Umbilical cord (tissue), 2 donors: ENCODE measurements at places on chromosomes 5 and 9. TPM values are rescaled to one million over a fixed set of nuclear protein-coding genes. Genes with fewer than 3 reads are reported as not detected.
A peak's percentile ranks its signal among the peaks of the same experiment; 100 is the strongest.

- no peak for DNase-seq
Observed at GRCh38 chr5:52328220-52328806, 459.4 kb upstream of the ITGA1 start.

- DNase-seq, result no peak
Observed at GRCh38 chr9:22424616-22425015, 22.0 kb upstream of the DMRTA1 start.

DNA sequence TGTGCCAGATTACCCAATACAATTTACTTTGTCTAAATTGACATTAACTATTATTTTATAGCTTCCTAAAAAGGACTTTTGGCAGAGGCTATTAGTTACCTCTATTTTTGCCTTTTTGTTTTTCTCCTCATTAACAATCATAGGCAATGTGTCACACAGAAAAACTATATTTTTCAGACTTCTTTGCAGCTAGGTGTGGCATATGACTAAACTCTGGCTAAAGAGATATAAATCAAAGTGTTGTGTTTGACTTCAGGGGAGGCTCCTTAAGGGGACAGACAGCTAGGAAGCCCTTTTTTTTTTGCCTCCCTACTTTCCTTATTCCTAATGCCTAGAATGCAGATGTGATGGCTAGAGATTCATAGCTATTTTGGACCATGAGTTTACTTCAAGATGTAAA, 19.7 kb upstream of the GCNT4 start:
- no peak for DNase-seq

DNA sequence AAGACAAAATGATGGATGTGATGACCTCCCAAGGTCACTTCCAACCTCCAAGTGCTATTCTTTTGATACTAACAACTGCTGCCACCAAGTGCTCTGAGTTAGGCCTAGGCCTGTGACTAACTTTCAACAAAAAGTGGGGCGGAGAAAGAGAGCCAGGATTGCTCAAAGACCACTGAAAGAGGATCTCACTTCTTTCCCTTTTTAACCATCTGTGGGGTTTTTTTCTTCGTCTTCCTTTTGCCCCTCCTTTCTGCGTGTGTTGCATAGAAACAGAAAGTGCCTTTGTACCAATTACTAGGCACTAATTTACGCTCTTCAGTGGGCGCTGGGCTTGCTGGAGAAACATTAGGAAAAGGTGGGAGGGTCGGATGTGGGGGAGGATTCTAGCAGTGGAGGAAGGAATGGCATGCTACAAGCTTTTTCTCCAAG, 8.0 kb downstream of the KLF9 start:
- no peak for DNase-seq

GRCh38 chr9:967903-968641, 8.4 kb upstream of the DMRT3 start:
- DNase-seq, result no peak

DNA sequence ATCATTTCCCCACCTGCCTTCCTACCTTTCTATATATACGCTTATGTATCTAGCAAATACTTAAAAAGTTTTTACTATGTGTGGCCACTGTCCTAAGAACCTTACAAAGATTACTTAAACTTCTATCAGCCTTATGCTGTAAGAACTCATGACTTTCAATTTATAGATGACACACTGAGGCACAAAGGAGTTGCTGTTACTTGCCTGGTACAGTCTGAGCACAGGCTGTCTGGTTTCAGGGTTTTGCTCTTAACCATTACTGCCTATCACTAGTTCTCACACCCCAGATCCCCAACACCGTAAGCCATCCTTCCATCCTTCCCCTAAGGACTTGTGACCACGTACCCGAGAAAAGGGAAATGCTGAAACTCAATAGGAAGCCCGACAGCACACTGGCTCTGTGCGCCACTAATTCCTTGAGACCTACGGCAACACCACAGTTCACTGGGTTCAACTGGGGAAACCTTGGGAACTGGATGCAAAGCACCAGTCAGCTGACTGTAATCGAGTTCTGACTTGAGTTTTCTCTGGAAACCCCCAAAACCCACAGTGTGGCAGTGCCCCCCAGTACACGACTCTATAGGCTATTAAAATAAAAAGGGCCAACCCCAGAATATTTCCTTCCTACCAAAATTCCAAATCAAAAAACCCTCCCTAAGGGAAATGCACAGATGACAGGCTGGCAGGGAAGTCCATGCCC, 56.0 kb downstream of the AUH start:
- no peak for DNase-seq

DNA sequence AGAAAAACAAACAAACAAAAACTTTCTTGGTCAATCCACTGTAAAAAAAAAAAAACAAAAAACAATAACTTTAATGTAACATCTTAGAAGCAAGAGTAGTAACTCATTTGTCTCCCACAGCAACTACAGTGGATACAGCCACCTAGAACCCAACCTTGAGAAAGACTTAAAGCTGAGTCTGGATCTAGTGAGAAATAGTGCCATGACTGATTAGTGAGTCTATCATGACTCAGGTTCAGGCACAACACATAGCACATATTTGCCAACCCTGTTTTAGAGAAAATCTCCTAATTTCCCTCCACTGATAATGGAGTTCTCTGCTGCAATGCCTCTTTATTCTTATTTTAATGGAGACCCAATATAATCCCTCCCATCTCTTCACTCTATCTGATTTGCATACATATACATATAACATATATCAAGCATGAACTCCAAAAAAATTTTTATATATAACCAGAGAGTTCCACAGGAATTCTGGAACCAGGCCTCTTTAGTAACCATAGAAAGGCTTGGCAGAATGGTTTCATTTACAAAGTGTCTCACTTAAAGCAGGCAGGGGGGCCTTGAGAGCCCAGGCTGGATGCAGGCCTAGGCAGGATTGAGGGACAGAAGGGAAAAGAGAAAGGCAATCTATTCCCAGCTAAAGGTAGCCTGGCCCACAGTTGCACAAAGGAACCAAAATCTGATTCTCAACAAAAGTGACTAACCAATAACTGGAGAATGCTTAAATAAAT, 11.9 kb upstream of the NR4A3 start:
- no peak for DNase-seq

GRCh38 chr9:87763286-87763685, 37.4 kb downstream of the CTSL start:
- peak; percentile 40 for DNase-seq

DNA sequence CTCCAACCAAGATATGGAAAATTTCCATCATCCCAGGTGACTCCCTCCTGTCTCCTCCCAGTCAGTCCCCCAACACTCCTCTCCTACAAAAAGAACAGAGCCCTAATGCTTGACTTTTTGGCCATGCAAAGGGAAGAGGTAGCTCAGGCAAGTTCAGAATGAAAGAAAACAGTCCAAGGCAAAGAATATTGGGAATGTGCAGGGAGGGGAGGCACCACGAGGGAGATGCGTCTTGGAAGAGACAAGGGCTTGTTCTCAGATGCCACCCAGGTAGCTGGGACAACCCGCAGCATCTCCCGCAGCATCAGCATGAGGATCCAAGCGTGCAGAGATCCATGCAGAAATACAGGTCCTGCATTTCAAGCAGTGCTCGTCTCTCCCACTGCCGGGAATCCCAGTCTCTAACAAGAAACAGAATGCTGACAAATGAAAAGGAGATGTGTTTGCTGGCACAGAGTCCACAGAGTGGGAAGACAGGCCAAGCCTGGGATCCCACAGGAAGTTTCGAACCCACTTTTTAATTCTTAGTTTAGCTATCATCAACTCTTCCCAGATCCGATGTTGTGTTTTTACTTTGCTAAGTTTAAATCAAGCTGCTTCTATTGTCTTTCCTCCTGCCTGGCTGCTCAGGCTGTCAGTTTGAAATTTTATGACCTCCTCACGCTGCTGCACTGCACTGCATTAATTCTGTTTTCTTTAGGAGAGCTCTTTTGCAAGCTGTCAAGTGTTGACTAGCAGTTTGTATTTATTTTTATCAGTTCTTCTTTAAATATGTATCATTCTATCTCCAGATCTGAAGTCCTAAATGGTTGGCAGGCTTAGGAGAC, 86.8 kb upstream of the OSMR start:
- peak; percentile 67 for DNase-seq

GRCh38 chr9:26548781-26549290, 343.8 kb downstream of the CAAP1 start:
- DNase-seq, result no peak

- DNase-seq, result peak; percentile 87
Observed at GRCh38 chr5:122415030-122415800, 103.2 kb downstream of the SNCAIP start.

DNA sequence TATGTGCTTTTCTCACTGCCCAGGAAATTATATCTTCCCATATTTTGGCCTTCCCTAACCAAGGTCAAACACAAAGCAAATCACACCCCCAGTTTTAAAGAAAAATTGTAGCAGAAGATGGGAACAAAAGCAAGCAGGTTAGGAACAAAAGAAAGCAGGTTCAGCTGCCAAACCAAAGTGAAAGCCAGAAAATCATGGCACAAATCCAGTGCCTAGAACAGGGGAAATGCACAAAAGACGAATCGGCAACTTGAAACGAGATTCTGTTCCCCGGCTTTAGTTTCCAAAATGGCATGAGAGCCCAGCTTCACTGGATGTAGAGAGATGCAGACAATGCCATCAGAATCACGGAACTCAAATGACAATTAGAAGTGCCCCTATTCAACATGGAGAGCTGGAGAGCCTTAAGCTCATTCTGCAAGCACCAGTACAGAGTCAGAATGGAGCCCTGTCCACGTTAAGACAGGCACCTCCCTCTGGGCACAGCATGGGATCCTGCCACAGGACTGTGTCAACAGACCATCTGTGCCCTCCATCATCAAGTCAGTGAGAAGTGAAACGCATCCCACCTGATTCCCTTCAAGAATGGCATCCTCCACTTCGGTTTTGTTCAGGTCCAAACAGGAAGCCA, 13.8 kb downstream of the DNAH5 start:
- DNase-seq, result no peak

The CCNO gene
- not detected for total RNA-seq

The CNTFR gene
- total RNA-seq, result not detected

GRCh38 chr5:16926417-16926816, 9.7 kb downstream of the MYO10 start:
- DNase-seq, result no peak

- peak; percentile 59 for DNase-seq
Observed at GRCh38 chr9:87594194-87594593, 96.5 kb downstream of the DAPK1 start.

The PCDHGB1 gene
- total RNA-seq, result 1.7 TPM

The MEF2C gene
- total RNA-seq, result 48.6 TPM

DNA sequence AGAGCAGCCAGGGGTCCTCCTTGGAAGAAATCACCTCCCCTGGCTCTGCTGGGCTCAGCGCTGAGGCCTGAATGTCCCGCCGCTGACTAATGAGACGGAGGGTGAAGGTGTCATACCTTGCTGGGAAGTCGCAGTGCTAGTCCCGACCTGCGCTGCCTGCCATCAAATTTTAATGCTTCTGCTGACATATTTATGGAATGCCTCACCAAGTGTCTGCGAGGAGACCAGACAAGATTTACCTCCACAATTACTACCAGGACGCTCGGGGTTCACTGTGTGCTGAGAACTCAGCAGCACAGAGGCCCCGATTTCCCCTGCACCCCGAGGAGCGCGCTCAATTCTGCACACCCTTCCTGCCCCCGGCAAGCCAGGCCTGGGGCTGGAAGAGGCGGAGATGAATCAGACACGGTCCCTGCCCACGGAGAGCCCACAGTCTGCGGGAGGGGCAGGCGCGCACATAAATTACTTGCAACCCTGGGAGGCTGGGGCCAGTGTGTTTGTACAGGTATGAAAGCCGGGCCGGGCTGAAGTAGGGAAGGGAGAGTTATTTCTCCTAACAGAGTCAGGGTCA, 175.2 kb downstream of the PAX5 start:
- DNase-seq, result peak; percentile 58

The CKMT2 gene
- 0.48 TPM for total RNA-seq

- DNase-seq, result peak; percentile 75
Observed at GRCh38 chr9:2816476-2817141, 27.3 kb downstream of the PUM3 start.
